Naive thymus-derived CD4-positive, alpha-beta T cell (primary cell): ENCODE measurements at places on chromosomes 12 and 14. TPM values are rescaled to one million over a fixed set of nuclear protein-coding genes. Genes with fewer than 3 reads are reported as not detected.

GRCh38 chr12:89238593-89238992 is 113.7 kb downstream of the DUSP6 start:
- peaks cover 20% of the 10 kb centered on the region for H3K4me1 ChIP-seq
- H3K27ac ChIP-seq: no peak overlapping the region
- no peaks in the 10 kb centered on the region for H3K27me3 ChIP-seq
- H3K36me3 ChIP-seq: no peaks in the 10 kb centered on the region
- H3K4me3 ChIP-seq: no peak overlapping the region

- H3K27me3 ChIP-seq: no peaks in the 10 kb centered on the region
- H3K27ac ChIP-seq: peak overlapping the region; percentile 79
- H3K36me3 ChIP-seq: no peaks in the 10 kb centered on the region
- peak overlapping the region; percentile 95 for H3K4me3 ChIP-seq
These were observed 604 bp downstream of the HCFC2 start for GRCh38 chr12:104064842-104065427.

GRCh38 chr12:40474630-40475029 is 217.6 kb upstream of the CNTN1 start:
- no peak for DNase-seq
- no peaks in the 10 kb centered on the region for H3K27me3 ChIP-seq
- no peaks in the 10 kb centered on the region for H3K4me1 ChIP-seq
- no peak overlapping the region for H3K4me3 ChIP-seq
- no peaks in the 10 kb centered on the region for H3K36me3 ChIP-seq

- H3K36me3 ChIP-seq: no peaks in the 10 kb centered on the region
- no peaks in the 10 kb centered on the region for H3K27me3 ChIP-seq
- no peaks in the 10 kb centered on the region for H3K4me1 ChIP-seq
These were observed 82.6 kb upstream of the PTPRB start for GRCh38 chr12:70719672-70720420.

DNA sequence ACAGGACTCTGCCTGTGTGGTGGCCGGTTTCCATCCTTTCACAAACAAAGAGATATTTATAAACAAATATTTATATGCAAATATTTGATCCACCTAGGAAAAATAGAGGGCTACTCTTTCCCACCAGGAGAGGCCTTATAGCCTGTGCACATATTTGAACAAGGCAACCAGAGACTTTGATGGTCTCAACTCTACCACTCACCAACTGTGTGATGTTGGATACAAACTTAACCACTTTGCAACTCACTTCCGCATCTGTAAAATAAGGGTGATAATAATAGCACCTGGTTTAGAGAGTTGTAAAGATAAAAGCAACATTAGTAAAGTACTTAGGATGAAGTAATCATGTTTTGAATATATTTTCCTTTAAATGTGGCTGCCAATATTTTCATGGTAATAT is 1.5 kb upstream of the CLEC12A start:
- H3K4me1 ChIP-seq: no peaks in the 10 kb centered on the region
- no peaks in the 10 kb centered on the region for H3K36me3 ChIP-seq
- H3K27me3 ChIP-seq: no peaks in the 10 kb centered on the region
- no peak for DNase-seq
- H3K27ac ChIP-seq: no peak overlapping the region

DNA sequence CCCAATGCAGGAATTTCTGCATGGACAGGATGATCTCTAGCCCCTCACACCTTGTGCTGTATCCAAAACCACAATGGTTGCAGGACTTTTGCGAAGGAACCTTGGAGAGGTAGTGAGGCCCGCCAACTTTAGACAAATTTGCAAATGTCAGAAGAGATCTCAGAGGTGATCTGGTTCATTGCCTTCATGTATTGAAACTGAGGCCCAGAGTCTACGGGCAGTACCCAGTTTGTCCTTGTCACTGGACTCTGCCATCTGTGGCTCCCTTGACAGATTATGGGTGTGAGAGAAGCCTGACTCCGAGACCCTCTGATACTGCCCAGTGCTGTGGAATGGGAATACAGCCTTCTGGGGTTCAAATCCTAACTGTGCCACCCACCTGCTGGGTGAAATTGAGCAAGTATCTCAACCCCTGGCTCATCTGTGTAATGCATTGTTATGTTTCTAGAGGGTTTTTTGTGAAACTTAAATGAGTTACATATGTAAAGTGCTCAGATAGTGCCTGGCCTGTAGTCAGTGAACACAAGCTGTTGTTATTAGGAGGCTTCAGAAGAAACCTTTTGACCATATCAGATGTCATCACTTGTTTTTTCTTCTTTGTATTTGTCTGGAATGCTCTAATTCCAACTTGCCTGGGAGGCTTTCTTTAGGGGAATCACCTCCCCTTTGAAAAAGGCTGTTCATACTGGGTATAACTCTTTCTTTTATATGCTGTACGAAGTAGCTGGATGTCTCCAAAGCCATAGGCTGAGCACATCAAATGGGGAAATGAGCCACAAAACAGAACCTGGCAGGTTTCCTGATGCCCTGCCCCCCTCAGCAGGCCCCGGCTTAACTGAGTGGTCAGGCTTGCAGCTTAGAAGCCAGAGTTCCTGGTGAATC is 71.4 kb upstream of the SRSF5 start:
- no peak overlapping the region for H3K4me3 ChIP-seq
- peak overlapping the region; percentile 4 for H3K27ac ChIP-seq
- no peaks in the 10 kb centered on the region for H3K36me3 ChIP-seq
- no peak for DNase-seq
- no peaks in the 10 kb centered on the region for H3K27me3 ChIP-seq

- H3K36me3 ChIP-seq: no peaks in the 10 kb centered on the region
- no peaks in the 10 kb centered on the region for H3K4me1 ChIP-seq
- DNase-seq: no peak
- H3K27me3 ChIP-seq: no peaks in the 10 kb centered on the region
These were observed 157.6 kb downstream of the AACS start for GRCh38 chr12:125222876-125223275.

DNA sequence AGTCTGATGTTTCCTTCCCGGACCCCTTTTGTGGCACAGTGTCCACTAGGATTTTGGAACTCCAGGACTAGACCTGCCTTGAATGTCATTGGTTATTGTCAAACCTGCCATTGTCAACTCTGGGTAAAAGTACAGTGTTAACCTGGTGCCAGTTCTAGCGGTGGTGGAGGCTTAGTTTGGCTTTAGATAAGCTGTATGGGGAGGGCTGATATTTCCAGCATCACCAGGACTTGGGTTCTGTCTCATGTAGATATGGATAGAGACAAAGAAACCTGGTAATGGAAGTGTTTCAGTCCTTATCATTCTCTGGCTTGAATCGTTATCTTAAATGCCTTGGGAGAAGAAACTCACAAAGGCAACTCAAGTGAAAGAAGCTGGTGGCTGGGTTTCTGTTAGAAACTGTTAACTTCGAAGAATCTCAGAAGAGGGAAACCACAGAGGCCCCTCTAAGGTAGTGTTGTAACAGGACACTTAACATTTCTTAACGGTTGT is 10.6 kb downstream of the CHST11 start:
- peaks cover 74% of the 10 kb centered on the region for H3K4me1 ChIP-seq
- DNase-seq: no peak
- H3K36me3 ChIP-seq: no peaks in the 10 kb centered on the region
- H3K27me3 ChIP-seq: no peaks in the 10 kb centered on the region

DNA sequence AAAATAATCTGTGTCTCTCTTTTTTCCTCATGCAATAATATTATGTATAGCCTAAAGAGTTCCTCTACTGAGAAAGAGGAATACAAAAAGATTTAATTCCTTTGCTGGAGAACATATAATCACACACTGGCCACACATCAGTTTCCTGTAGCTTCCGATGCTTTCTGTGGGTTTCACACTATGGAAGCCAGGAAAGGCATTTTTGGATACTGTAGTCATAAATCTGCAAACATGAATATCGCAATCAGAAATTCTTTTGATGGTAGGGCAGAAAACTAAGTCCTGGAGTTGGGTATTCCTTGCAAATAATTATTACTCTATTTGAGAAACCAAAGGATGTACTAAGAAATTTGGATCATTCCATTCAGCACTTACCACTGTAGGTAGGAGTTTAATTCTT is 260.0 kb downstream of the ACSS3 start:
- DNase-seq: no peak
- no peaks in the 10 kb centered on the region for H3K27me3 ChIP-seq
- no peak overlapping the region for H3K27ac ChIP-seq
- H3K4me3 ChIP-seq: no peak overlapping the region
- no peaks in the 10 kb centered on the region for H3K4me1 ChIP-seq

GRCh38 chr12:57130941-57131340 is 2.7 kb downstream of the LRP1 start:
- no peak overlapping the region for H3K4me3 ChIP-seq
- H3K27ac ChIP-seq: no peak overlapping the region
- no peaks in the 10 kb centered on the region for H3K4me1 ChIP-seq
- peaks cover 5% of the 10 kb centered on the region for H3K27me3 ChIP-seq
- DNase-seq: no peak

GRCh38 chr12:71865166-71865713 is 25.7 kb downstream of the TBC1D15 start:
- no peak for DNase-seq
- peaks cover 14% of the 10 kb centered on the region for H3K36me3 ChIP-seq
- no peaks in the 10 kb centered on the region for H3K27me3 ChIP-seq
- H3K4me1 ChIP-seq: peaks cover 1% of the 10 kb centered on the region

DNA sequence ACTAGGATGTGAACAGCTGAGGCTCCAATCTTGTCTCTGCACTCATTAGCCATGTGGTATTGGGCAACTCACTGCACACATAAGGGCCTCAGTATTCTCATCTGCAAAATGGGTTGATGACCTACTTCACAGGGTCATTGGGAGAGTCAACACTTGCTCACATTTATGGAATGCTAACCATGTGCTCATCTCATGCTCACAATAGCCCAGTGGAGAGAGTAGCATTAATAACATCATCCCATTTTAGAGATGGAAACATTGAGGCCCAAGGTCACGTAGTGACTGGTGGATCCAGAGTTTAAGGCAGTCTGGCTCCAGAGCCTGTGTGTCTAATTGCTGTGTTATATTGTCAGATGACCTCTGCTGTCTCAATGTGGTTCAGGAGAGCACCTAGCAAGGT is 270.2 kb upstream of the SRRM4 start:
- no peaks in the 10 kb centered on the region for H3K27me3 ChIP-seq
- H3K27ac ChIP-seq: no peak overlapping the region

GRCh38 chr14:23145794-23146350 is 26.8 kb upstream of the CEBPE start:
- no peaks in the 10 kb centered on the region for H3K36me3 ChIP-seq
- no peaks in the 10 kb centered on the region for H3K27me3 ChIP-seq
- no peak overlapping the region for H3K27ac ChIP-seq
- H3K4me1 ChIP-seq: no peaks in the 10 kb centered on the region
- no peak overlapping the region for H3K4me3 ChIP-seq

GRCh38 chr14:33017016-33017415 is 78.3 kb downstream of the NPAS3 start:
- DNase-seq: no peak
- H3K27ac ChIP-seq: no peak overlapping the region
- no peak overlapping the region for H3K4me3 ChIP-seq
- no peaks in the 10 kb centered on the region for H3K4me1 ChIP-seq
- no peaks in the 10 kb centered on the region for H3K36me3 ChIP-seq
- no peaks in the 10 kb centered on the region for H3K27me3 ChIP-seq

GRCh38 chr12:130456375-130457199 is 118.9 kb downstream of the PIWIL1 start:
- no peaks in the 10 kb centered on the region for H3K27me3 ChIP-seq
- no peak overlapping the region for H3K4me3 ChIP-seq
- H3K36me3 ChIP-seq: no peaks in the 10 kb centered on the region
- DNase-seq: no peak
- H3K4me1 ChIP-seq: no peaks in the 10 kb centered on the region

GRCh38 chr14:89926694-89927093 is 27.8 kb downstream of the EFCAB11 start:
- no peaks in the 10 kb centered on the region for H3K27me3 ChIP-seq
- H3K27ac ChIP-seq: no peak overlapping the region
- no peak for DNase-seq
- no peaks in the 10 kb centered on the region for H3K36me3 ChIP-seq
- no peak overlapping the region for H3K4me3 ChIP-seq

GRCh38 chr12:13911756-13912554 is 69.4 kb downstream of the GRIN2B start:
- no peaks in the 10 kb centered on the region for H3K36me3 ChIP-seq
- no peak for DNase-seq
- H3K4me1 ChIP-seq: no peaks in the 10 kb centered on the region
- H3K27ac ChIP-seq: no peak overlapping the region
- no peak overlapping the region for H3K4me3 ChIP-seq

GRCh38 chr12:42129595-42130204 is 15.0 kb downstream of the GXYLT1 start:
- H3K36me3 ChIP-seq: no peaks in the 10 kb centered on the region
- H3K27me3 ChIP-seq: no peaks in the 10 kb centered on the region
- H3K4me1 ChIP-seq: no peaks in the 10 kb centered on the region
- H3K4me3 ChIP-seq: no peak overlapping the region
- no peak for DNase-seq
- H3K27ac ChIP-seq: no peak overlapping the region

DNA sequence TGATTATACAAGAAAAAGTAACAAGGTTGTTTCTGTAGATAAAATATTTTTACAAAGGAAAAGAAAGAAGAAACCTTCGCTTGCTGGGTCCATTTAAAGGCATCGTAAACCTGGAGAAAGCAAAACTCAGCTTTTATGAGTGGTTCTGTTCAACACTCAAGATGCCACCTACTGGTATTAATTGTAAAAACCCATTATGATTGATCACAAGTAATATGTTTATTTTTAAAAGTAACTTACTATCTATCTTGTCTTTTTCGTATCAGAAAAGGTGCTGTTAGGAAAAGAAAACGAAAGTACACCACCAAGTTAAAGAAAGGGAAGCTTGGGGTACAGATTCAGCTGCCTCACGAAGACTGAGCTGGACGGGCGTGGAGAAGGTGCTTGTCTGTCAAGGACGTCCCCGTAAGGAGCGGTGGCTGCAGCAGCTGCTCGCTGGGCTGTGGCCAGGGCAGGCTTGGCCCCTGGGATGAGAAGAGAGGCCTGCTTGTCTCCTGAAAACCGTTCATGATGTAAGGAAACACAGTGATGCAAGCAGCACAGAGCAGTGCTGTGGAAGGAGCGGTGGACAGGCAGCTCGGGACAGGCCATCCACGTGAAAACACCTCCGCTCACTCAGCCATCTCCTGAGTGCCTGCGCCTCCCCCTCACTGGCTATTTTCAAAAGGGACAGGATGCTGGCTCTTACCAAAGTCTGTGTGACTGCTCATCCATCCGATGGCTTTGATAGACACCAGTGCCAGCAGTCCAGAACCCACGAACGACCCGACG is 25.0 kb downstream of the SLC15A4 start:
- no peak for DNase-seq
- H3K4me1 ChIP-seq: no peaks in the 10 kb centered on the region
- H3K4me3 ChIP-seq: no peak overlapping the region

GRCh38 chr12:6635856-6636531 is at the start of gene LPAR5:
LPAR5 (minus strand) TSS chr12:6635959; CDS start chr12:6621248, 14,711 bp downstream.
- no peaks in the 10 kb centered on the region for H3K36me3 ChIP-seq
- no peaks in the 10 kb centered on the region for H3K27me3 ChIP-seq
- DNase-seq: no peak
- peak within 1 kb of the TSS; percentile 44 for H3K27ac ChIP-seq

GRCh38 chr12:83468988-83469908 is 782.5 kb downstream of the TMTC2 start:
- no peaks in the 10 kb centered on the region for H3K36me3 ChIP-seq
- H3K27ac ChIP-seq: no peak overlapping the region
- H3K4me1 ChIP-seq: no peaks in the 10 kb centered on the region
- H3K4me3 ChIP-seq: no peak overlapping the region
- DNase-seq: no peak
- H3K27me3 ChIP-seq: no peaks in the 10 kb centered on the region

The SLC5A8 gene
- not detected for total RNA-seq

The LRRC10 gene
- total RNA-seq: not detected

The KRT6C gene
- not detected for total RNA-seq

The PTPN6 gene
- 390 TPM for total RNA-seq

The RNASE3 gene
- total RNA-seq: not detected

The RBM19 gene
- total RNA-seq: 59.0 TPM

The KRT78 gene
- total RNA-seq: not detected

The ATL1 gene
- total RNA-seq: 1.4 and 1.5 TPM in 2 replicates

The CD4 gene
- 267 and 270 TPM in 2 replicates for total RNA-seq

The PZP gene
- total RNA-seq: not detected
